ENCODE measurements at places on chromosomes 4 and X.

DNA sequence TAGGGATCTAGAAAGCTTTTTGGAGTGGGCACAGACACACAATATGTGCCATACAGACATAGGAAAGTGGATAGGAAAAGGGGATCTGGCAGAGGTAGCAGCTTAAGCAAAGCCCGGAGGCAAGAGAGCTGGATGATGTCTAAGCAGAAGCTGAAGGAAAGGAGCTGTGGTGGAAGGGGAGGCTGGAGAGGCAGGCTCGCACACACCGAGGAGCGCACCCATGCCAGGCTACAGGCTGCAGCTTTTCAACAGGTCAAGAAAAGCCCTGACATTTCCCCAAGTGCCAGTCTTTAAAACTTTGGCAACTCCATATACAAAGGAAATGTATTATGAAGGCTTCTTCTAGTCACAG is 67.4 kb downstream of the SOWAHB start:
- no peak for DNase-seq

- DNase-seq, result no peak
These were observed 12.1 kb upstream of the VSIG4 start for GRCh38 chrX:66051980-66052379.

DNA sequence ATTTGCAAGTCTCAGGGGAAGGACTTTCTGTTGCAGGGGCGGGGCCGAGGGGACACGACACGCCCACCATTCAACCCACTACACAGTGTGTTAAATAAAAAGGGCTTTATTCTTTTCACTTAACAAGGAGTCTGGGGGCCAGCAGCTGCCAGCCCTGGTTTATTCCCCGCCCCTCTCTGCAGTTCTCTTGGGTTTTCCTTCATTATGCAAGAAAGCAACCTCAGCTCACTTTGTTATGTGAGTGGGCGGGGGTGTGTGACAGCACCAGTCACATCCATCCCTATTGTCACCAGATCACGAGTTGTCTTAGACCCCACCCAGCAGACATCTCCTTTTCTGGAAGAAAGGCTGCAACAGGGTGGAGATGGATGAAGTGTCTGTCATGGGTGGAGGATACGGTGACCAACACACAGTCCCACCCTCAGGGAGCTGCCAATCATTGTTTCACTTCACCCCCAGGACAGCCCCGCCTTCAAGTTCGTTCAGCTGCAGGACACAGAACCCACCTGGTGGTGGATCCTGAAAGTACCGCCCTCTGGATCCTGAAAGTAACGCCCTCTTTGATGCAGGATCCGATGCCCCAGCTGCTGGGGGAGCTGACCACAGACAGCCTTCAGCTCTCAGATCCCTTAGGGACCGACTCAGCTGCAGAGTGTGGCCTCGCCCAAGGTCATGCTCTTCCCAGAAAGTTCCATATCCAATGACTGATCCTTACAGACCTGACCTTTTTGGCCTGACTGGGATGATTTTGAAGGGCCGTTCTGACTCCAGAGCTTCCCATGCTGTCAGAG is 79.6 kb downstream of the SMIM20 start:
- no peak for DNase-seq

DNA sequence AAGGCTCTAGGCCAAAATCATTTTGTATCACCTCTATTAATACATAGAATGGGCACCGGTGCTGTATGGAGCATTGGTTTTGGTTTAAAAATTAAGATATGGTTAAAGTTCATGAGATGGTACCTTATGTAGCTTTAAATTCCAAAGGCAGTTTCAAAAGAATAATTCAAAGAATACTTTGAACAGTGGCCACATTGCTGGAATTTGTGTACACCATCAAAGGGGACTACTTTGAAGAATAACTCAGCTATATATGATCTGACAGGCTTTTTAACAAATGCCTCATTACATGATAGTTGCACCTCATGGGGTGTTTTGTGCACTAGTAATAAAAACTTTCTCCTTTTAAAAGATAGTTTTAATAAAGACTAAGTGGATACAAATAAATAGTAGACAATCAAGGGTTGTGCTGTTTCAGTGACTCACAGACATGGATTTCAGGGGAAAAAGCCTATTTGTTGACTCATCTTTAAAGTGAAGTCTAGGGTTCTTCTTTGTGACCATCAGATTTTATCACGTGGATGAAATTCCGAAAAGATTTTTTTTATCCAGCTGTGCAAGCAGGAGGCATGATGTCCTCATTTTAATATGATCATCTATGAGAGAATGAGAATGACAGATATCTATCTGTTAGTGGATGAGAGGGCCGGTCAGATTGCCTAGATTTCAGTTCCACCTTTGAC is 12.8 kb downstream of the MTM1 start:
- no peak for DNase-seq

DNA sequence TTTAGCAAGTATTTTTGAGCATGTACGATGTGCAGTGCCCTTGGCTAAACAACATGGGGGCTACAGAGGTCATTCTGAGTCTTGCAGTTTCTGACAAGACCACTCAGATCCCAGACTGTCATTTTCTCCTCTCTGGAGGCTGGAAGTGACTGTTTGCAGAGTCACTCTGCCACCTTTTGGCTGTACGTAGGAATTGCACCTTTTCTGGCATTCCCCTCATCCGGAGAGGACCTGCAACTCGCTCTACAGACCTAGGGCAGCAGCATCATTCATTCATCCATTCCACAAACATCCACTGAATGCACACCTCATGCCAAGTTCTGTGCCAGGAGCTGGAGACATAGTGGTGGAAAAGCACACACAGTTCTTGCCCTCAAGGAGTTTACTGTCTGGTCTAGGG is 160.4 kb upstream of the GPR101 start:
- DNase-seq, result peak; percentile 21

GRCh38 chr4:182819751-182820150 is 97.4 kb downstream of the DCTD start:
- DNase-seq, result no peak

GRCh38 chrX:1899841-1900240 is 285.0 kb downstream of the ASMT start:
- no peak for DNase-seq

- peak; percentile 27 for DNase-seq
These were observed 118.2 kb upstream of the KIT start for GRCh38 chr4:54539500-54540029.

- DNase-seq, result no peak
These were observed 30.9 kb downstream of the PDLIM3 start for GRCh38 chr4:185504098-185505047.

DNA sequence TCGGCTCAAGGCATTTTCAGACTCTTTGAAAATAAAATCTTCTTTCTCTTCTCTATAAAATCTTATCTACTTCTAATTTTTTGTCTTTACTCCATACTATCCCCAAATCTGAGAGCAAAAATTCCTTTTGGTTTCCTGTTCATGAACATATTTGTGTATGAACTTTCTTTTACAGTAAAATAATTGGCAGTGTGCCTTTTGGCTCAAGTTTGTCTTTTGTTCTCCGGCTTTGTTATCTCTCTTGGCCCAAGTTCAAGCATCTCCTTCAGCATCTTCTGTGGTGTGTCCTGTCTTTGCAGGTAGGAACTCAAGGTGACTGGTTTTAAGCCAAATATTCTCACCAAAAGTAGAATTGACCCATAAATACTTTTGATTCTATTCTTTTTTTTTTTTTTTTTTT is 276.6 kb upstream of the FAT1 start:
- DNase-seq, result no peak

DNA sequence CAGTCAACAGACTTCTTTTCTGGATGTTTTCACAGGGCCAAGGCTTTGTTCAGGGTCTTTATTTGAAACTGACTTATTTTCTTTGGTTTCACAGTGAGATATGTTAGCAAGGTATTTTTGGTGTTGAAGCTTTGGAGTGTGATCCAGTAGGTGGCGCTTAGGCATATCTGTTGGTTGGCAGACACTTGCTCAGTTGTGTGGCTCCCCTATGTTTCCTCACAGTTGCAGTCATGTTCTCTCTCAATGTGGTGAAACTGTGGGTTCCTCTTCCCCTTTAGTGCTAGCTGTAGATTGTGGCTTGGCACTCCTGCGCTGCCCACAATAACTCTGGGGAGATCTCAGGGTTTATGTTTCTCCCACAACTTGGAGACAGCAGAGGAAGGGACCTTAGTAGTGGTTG is 460.8 kb downstream of the SLITRK2 start:
- no peak for DNase-seq

All from DMS153 (cell line).